Retinal pigment epithelial cell (primary cell): ENCODE measurements at places on chromosomes 11 and 22.
A peak's percentile ranks its signal among the peaks of the same experiment; 100 is the strongest.

DNA sequence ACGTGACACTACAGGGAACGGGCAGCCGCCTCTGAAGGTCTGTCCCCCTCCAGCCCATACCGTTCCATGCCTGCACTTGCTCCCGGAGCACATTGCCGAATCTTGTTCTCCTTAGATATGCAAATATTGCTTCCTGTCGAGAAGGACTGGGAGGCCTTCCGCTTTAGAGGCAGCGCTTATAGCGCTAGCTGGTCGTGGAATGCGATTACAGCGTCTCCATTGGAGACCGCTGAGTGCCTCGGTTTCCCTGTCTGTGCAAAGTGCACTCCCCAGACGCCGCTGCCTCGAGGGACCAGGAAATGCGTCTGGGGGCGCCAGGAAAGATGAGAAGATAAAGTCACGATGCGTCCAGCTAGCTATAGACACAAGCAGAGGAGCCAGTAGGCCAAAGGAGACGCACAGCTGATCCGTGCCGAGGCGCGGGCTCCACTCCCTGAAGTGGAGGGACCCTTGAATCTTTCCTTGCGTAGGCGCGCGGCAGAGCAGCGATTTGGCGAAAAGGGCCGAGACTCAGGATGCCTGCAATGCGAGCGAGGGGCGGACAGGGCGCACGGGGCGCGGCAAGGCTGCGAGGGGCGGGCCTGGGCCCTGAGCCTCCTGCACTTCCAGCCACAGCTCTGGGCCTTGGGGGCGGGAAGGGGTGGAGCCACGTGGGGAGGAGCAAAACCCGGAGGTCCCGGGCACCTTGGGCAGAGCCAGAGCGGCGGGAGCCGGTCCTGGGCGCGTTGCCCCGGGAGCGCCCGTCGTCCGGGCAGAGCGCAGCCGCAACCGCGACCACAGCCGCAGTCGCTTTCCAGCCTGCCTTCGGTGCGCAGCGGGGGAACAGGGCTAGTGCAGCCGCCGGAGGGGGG lies at the start of gene RASSF10:
Gene RASSF10 (plus strand): TSS at position 692 of the 851 bp plus-strand sequence. CDS start 261 bp downstream, outside the sequence.
- no peak for DNase-seq

DNA sequence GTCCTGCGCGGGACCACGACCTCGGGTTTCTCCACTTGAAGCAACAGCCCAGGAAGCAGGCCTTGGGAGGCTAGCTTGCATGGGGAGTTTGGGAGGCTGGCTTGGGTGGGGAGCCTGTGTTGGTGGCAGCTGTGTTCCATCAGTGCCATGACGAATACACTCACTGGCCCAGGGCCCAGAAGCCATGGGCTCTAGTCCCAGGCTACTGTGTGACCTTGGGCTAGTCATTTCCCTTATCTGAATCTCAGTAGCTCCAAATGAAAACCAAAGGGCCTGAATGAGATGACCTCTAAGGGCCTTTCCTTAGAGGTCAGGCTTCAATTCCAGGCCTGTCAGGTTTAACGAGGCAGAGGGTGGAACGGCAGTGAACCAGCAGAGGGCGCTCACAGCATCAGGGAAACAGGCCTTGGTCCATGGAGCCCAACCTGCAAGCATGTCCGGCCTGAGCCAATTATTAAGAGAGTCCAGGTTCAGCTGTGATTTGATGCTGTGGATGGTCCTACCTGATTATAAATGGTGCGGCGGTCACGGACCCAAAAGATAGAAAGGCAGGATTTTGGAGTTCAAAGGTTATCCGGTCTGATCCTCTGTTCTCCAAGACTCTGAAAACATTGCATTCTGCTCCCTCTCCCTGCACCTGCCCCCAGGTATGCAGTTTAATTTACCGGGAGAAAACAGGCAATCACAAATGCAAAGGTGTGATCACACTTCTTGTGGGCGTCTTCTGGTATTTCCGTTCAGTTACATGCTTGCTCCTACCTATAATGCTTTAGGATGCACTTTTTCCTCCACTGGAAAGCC lies 15.9 kb downstream of the PTPN5 start:
- no peak for DNase-seq

- DNase-seq, result no peak
Observed at GRCh38 chr11:108609682-108610081, 16.1 kb upstream of the EXPH5 start.

DNA sequence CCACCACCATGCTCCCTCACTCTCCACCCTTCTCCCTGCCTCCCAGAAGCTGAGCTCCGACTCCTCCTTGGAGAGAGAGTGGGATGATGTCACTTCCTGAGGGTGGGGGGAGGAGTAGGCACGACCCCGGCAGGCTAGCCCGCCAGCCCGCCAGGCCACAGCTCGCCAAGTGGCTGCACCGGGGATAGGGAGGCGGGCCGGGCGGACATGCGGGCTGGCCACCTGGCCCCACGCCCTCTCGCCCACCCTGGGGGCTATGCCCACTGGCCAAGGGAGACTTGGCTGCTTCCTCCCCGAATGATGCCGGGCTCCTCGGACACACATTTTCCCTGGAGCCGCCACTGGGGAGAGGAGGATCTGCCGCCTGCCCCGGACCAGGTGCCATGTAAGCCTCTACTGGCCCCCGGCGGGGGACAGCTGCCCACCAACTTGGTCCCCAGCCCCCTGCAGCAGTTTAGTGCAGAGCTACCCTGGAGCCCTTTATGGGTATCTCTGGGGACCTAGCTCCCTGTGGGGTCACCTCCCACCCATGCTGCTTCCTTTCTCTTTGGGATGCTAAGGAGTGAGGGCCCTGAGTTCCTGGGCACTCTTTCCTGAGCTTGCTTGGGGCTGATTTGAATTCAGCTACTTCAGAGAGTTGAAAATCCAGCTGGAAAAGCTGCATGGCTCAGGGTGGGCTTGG lies 33.7 kb upstream of the MYRF start:
- no peak for DNase-seq

- no peak for DNase-seq
Observed at GRCh38 chr11:65796726-65797601, 10.1 kb downstream of the OVOL1 start.

GRCh38 chr11:120695426-120695825 lies 183.9 kb downstream of the GRIK4 start:
- DNase-seq, result no peak

GRCh38 chr22:49571326-49571725 lies 256.3 kb downstream of the BRD1 start:
- no peak for DNase-seq

DNA sequence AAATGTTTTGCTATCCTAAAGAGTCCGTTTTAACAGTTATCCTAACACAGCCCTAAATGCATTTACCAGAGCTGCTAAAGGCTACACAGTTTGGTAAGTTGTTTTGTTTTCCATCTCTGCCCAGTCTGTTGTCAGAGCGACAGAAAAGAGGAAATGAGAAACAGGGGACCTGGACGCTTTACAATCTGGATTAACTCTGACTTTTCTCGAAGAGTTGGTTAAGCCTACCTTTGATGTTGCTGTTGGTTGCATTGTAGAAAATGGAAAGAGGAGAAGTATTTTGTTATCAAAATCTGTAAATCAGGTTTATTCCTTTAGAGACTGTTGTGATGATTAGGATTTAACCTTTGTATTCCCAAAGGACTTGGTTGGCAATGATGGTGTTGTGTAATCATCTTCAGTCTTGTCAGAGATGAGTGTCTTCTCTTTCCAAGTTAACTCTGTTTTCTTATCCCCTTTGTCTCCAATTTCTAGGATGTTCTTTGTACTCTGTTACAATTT lies 481 bp downstream of the ANGPTL5 start:
- DNase-seq, result no peak

DNA sequence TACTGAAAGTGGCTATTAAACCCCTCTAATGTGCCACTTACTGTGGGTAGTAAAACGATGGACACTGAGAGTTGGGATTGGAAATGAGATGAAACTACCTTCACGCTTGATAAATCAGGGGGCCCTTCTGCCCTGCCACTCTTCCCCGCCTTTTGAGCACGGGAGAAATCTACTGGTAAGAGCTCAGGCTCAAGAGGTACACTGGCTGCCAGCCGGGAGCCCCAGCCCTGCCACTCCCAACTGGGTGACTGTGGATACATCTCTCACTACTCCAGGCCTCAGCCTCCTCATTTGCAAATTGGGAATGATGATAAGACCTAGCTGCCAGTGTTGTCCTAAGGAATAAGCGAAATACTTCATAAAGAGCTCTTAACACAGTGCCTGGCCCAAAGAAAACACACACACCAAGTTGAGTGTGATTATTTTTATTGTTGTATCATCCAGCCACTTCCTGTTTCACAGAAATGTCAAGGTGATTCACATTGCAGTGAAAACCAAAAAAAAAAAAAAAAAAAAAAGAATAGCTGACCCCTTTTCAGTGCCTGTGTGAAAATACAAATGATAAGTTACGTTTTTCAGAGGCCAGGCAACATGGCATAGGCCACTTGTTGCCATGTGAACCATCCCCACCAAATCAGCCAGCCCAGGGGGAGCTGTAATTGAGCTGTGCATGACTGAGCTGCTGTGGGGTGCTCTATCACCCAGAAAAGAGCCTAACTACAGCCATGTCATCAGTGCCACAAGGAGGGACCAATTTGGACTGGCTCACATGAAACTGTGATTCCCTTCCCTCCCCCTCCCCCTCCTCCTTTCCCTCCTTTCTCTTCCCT lies 4.4 kb upstream of the ZNRD2 start:
- DNase-seq, result no peak

DNA sequence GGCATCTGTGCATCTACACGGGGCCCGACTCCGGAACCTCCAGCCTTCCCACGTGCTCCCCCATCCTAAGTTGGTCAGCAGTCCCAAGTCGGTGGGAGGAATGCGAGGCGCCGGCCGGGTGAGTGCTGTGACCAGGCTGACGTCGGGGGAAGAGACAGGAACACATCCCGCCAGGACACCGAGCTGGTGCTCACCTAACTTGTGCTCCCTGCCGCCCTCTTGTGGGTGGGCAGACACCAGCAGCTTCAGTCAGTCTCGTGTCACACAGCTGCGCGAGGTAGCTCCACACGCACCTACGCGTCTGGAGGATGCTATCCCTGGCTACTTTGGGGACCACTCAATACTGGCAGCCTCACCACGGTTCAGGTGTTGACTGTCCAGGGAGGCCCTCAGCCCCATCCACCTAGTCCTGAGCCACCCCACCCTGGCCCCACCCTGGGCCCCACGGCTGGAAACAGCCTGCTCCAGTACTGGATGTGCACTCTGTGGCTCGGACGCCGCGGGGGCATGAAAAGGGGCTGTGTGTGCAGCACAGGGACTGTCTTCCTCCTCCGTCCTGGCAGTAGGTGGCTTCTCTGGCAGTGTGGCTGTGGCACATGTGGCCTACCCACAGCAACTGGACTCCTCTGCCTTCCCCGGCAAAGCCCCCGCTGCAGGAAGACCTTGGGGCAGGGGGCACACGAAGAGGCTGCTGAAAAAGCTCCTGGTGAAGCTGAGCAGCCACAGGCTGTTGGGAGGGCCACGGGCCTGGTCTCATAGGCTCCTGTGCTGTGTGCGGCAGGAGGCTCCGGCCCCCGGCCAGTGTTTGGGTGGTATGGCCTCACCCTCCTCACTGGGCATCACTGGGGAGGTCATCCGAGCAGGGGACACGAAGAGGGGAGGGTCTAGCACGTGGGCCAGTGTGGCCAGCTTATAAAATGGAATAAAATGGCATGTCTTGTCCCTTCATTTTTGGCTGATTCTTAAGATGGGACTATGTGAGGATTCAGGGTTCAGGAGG lies 11.2 kb upstream of the BID start:
- no peak for DNase-seq

- DNase-seq, result no peak
Observed at GRCh38 chr11:110323786-110324185, 27.4 kb upstream of the RDX start.

- DNase-seq, result peak; percentile 58
Observed at GRCh38 chr11:1262172-1263006, 39.5 kb downstream of the MUC5B start.

DNA sequence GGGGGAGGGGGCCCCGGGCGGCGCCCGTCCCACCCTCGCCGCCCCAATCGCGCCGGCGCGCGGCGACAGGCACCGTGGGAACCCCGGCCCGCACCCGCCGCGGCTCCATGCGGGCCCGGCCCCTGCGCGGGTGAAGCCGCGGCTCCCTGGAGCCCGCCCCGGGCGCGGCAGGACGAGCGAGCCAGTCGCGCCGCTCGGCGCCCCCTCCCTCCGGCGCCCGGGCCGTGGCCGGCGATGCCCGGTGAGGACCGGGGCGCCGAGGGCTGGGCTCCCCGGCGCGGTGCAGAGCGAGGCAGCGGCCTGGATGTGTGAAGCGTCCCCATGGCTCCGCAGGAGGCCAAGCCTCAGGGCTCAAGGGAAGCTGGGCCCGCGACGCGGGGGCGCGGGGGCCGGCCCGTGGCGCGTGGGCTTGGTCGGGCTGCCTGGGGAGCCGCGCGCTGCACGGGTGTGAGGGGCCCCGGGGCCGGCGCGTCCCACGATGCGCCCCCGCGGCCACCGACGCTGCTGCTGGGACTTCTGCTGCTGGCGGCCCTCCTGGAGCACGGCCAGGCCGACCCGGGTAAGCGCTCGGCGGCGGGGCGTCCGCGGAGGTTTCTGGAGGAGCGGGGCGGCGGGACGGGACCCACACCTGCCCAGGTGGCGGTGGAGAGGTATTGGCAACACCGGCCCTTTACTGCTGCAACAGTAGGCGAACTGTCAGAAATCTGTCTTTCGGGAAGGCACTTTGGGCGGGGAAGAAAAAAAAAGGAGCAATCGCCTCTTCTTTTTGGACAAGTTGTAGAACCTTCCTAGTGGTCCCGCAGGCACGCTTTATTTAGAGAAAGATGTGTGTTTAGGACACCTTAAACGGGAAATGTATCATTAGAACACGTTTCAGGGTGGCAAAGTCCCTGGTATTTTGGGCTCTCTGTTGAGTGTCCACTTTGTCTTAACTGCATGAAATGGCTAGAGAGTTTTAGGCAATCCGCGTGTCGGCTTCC lies 119.4 kb downstream of the HIPK3 start:
- DNase-seq, result no peak

DNA sequence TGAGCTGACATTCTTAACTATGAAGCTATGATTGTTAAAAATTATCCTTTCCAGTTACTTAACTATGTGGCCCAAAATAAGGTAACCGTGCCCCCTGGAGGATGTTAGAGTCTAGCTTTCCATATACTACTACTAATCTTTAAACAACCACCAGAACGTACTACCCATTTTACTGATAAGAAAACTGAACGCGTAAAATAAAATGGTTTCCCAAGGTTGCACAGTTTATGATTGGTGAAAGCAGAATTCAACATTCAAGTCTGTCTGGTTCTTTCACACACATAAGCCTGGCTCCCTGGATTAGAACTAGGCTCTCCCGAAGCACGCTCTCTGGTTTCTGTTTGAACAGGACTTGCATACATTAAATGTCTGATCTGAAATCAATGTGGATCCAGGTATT lies 437.8 kb upstream of the CCDC90B start:
- peak; percentile 63 for DNase-seq

- DNase-seq, result no peak
Observed at GRCh38 chr11:23010790-23011335, 150.6 kb upstream of the CCDC179 start.

GRCh38 chr22:46229701-46230100 lies 20.4 kb downstream of the CDPF1 start:
- DNase-seq, result no peak

- no peak for DNase-seq
Observed at GRCh38 chr11:74550991-74551753, 41.2 kb upstream of the POLD3 start.

GRCh38 chr22:41757502-41757901 lies 43.0 kb upstream of the CCDC134 start:
- no peak for DNase-seq
